ENCODE measurements at places on chromosomes 7 and 10.
A peak's percentile ranks its signal among the peaks of the same experiment; 100 is the strongest.

DNA sequence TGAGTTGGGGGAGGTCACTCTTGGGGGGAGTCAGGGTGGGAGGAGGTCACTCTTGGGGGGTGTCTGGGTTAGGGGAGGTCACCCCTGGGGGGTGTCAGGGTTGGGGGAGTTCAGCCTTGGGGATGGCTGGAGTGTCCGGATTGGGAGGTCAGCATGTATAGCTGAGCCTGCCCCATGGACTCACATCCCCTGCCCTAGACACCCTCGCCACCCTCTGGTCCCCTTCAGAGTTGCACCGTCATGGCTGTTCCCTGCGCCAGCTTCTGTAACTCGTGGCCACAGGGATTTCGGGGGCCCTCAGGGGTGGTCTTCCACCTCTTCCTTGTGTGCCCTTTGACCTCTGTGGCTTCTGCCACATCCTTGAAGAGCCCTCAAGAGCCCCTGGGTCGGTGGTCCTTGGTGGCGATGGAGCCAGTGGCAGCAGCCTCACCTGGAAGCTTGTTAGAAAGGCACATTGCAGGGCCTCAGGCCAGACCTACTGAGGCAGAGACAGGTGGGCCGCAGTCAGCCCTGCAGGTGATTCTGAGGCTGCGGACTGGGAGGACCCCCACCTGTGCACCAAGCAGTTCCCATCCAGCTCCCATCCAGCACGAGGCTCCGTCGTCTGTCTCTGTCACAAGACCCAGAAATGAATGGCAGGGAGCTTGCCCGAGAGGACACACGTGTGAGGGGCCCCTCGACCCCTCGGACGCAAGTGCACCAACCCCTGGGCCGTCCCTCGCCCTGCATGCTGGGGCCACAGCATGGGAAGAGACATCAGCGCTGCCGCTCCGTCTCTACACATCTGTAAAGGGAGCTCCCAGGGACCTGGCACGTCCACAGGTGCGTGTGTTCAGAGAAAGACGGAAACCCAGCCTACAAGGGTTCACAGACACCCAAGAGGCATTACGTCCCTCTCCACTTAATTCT, 44.7 kb upstream of the SUN1 start:
- DNase-seq = no peak

DNA sequence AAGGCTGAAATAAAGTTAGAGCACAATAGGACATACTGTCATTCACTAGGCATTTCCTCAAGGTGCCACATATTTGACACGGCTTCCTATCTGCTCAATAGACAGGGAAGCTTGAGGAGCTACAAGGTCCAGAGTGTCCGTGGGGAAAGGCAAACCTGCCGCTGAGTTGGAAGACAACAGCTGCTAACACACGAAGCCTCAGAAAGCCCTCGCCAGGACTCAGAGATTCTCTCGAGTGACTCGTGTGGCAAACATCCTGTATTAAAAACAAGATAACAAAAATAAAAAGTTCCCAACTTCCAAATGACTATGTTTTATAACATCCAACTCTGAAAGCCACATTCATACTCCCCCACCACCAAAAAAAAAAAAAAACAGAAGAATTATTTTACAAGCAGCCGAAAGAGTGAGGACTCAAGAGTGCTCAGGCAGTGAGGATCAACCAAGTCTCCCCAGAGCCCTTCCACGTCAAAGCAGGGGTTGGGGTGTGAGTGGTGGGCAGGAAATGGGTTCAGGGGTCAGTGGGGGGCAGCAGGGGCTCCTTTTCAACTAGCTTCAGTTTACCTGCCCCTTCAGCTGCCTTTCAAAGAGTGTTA, 67.6 kb downstream of the STK17A start:
- DNase-seq = peak; percentile 26

- no peak for DNase-seq
Measured at GRCh38 chr7:16299853-16300252, 121.5 kb downstream of the CRPPA start.

- no peak for DNase-seq
Measured at GRCh38 chr10:89373916-89374711, 3.7 kb upstream of the IFIT1B start.

- DNase-seq = no peak
Measured at GRCh38 chr10:43976292-43976691, 327.6 kb upstream of the ZNF32 start.

DNA sequence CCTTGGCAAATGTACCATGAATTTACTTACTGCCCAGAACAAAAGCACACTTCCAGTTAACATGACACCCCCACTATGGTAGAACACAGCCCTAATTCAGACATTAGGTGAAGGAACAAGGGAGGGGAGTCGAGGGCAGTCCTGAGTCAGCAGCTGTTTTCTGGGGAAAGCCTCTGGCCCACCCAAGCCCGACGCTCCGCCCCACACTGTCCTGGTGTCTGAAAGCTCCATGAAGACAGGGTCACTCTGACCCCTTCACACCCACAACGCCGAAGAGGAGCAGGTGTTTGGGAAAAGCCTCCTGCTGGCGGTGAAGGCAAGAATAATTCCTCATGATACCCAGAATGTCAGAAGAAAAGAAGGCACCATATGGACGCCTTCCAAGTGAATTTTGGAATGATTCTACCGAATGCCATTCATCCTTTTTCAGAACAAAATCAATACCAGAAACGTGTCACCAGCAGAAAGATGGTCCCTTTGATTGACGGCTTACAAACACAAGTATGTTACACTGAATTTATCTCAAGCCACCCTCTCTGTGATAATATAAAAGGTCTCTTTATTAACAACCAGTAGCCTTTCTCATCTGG, 172.1 kb downstream of the DIP2C start:
- DNase-seq = no peak

DNA sequence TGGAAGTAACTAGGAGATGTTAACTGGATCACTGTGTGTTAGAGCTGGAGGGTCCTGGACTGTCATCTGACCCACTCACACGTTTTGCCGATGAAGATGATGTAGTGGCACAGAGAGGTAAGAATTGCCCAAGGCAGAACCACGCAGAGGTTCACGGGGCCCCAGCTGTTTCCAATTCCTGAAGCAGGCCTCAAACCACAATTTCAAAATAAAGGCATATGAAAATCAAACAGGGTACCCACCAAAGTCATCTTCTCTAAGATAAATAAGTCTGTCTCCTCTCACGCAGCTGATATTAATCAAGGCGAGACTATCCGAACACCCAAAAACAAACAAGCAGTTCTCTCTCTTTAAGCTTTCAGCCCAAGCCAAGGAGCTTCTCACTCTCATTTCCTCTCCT, 113.3 kb upstream of the JCAD start:
- no peak for DNase-seq

DNA sequence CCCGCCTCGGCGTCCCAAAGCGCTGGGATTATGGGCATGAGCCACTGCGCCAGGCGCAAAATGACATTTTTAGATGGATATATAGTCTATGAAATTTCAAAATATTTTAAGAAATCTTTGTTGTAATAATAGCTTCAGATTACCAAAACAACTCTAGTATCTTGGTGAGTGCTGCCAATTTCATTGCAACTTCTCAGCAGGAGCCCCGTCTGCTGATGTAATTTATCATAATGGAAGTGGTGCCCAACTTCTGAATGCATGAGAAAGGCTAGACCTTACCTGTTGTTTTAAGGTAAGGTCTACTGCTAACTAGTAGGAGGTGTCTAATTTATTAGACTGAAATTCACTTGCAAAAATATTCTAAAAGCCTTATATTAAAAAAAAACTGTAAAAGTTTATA, 20.0 kb downstream of the PDSS1 start:
- DNase-seq = no peak

- DNase-seq = no peak
Measured at GRCh38 chr7:33400214-33400538, 270.8 kb downstream of the BBS9 start.

- DNase-seq = no peak
Measured at GRCh38 chr10:103502849-103503660, 9.6 kb downstream of the NEURL1 start.

- no peak for DNase-seq
Measured at GRCh38 chr10:48468130-48468790, 136.6 kb downstream of the ARHGAP22 start.

- DNase-seq = no peak
Measured at GRCh38 chr10:13705526-13706174, 118.9 kb downstream of the PRPF18 start.

DNA sequence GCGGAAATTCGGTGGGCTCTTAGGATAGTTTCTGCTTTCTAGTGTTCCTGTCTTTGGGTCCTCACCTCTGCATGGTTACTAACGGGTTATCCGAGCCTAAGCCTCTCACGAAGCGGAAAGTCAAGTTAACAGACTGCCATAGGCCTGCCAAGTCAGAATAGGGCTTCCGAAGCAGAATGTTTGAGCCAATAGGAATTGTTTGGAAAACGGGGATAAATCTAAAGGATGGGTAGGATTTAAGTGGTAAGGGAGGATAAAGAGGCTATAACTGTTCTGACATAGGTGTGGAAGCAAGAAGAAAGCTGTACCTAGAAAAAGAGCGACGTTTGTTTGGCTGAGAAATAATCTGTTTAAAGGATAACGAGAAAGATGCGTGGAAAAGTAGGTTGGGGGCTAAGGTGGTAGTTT, 851 bp downstream of the TMEM254 start:
- DNase-seq = no peak

- DNase-seq = peak; percentile 52
Measured at GRCh38 chr7:80124526-80125264, 9.9 kb upstream of the GNAI1 start.

DNA sequence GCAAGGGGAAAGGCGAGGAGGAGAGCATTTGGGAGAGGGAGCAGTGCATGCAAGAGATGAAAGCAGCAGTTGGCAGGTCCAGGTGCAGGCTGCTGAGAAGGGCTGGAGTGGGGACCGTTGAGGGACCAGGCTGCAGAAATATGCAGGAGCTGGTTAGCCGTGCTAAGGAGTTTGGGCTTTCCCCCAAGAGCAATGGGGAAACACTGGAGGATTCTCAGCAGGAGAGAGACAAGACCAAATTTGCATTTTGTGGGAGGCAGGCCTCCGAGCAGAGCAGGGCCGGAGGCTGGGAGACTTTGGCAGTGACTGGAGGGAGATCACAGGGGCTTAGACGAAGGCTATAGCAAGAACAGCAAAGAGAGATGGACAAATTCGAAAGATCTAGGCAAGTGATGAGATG, 11.8 kb downstream of the BTBD16 start:
- DNase-seq = no peak

DNA sequence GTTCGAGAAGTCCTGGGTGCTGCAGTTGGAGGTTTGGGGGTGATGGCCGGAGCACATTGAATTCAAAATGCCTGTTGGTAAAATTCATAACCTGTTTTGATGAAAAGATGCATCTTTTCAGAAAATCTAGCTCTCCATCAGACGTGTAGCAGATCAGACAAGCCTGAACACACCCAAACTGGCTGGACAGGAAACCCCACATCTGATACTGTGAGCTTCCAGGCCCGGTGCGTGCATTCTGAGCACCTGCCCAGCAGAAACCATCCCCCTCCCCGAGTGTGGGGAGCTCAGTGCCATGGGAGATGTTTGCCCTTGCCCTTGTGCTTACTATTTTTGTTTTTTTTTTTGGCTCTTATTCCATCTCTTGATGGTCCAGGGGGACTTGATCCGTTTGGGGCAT, 417.1 kb downstream of the TCERG1L start:
- DNase-seq = peak; percentile 3

DNA sequence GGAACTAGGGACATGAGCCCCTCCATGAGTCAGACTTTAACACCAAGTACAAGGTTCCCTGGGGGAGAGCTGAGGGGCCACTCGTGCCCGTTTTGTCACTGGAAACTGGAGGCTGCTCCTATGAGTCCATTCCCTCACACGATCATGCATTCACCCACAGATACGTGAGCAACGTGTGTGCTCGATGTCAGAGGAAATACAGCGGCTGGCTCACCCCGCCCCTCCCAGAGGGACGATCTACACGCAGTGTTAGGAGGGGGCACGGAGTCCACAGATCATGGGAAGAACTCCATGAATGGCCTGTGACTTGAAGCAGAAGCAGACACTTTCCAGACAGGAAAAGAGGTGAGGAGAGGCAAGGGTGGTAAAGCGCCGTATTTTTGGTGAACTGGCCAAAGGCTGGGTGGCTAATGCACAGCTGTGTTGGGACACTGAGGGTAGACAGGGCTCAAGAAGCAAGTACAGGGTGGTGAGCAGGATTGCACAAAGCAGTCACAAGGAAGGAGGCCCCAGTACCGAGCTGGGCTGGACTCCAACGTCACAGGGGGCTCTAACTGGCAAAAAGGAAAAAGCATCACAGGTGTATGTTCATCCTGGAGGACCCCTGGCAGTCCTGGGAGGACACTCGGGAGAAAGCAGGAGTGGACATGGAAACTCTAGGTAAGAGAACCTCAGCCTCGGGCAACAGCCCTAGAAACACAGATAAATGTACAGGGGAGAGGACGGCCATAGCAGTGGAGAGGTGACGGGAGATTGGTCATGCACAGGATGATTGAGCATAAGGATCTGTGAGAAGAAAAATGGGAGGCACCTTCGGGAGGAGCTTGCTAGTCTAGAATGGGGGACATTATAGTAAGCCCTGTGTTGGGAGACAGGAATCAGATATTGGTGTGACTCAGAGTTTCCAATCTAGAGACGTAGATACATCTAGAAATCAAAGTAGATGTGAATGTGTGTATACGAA, 41.2 kb downstream of the TNS3 start:
- no peak for DNase-seq

- DNase-seq = no peak
Measured at GRCh38 chr7:33237036-33237435, 107.7 kb downstream of the BBS9 start.

DNA sequence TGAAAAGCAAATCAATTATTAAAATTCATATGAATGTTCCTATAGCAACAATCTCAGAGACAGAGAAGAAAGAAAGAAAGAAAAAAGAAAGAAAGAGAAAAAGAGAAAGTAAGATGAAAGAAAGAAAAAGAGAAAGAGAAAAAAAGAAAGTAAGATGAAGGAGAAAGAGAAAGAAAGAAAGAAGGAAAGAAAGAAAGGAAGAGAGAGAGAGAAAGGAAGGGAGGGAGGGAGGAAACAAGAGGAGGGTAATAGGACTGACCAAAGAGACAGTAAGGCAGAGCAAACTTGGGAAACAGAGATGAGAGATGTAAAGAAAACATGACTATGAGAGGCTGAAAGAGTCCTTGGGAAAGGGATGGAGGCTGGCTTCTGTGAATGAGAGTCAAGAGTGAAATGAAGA, 458.4 kb downstream of the SORCS1 start:
- no peak for DNase-seq

DNA sequence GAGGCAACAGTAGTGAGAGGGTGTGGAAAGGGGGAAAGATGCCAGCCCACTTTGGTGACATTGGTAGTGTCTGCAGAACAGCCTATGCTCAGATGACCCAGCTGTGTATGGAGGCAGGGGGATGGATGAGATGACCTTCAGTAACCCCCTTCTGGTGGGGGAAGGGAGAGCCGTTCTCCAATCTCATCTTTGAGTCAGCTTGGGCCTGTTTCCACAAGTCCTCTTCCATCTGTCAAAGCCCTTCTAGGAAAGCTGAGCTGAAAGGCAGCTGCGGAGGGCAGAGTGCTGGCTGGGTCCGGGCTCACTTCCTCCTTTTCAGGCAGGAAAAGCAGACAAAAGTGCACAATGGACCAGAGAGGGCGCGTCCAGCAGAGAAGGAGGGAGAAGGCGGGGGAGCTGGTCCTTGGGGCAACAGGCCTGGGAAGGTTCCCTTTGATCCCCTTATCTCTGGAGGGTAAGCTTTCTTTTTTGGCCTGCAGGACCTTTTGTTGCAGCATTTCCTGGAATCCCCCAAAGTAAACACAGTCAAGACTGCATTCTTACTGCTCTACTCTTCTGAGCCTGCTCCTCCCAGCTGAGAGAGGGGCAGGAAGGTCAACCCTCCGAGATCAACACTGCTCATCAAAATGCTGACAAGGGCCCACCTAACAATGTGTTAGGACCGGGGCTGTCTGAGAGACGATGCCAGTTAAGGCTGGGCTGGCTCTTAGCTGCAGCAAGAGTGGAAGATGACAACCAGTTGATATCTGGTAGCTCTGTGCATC, 1.2 kb upstream of the LRMDA start:
- peak; percentile 5 for DNase-seq

Measured in RPMI8226 (cell line).